Aorta (tissue), 5 donors: ENCODE measurements at places on chromosomes 4 and X. TPM values are rescaled to one million over a fixed set of nuclear protein-coding genes. Genes with fewer than 3 reads are reported as not detected.

Gene SPON2
- total RNA-seq, result 40.8 TPM

Gene FABP2
- not detected for total RNA-seq

Gene CSAG1
- not detected for total RNA-seq

Gene MID1
- 34.7 TPM for total RNA-seq

Gene ZAR1
- total RNA-seq, result not detected

Gene SLC7A11
- total RNA-seq, result 0.81 TPM

Gene MND1
- 0.81 TPM for total RNA-seq

Gene FAM50A
- total RNA-seq, result 57.1 TPM

Gene HEPH
- total RNA-seq, result 58.2 TPM

Gene RS1
- not detected for total RNA-seq

Gene PLAC1
- total RNA-seq, result not detected

Gene AREG
- total RNA-seq, result 22.4 TPM

Gene BEND2
- not detected for total RNA-seq
